ENCODE measurements at places on chromosomes 4 and X.
A peak's percentile ranks its signal among the peaks of the same experiment; 100 is the strongest.

- no peak for DNase-seq
These were observed 40.6 kb upstream of the ADGRG2 start for GRCh38 chrX:19162851-19163250.

DNA sequence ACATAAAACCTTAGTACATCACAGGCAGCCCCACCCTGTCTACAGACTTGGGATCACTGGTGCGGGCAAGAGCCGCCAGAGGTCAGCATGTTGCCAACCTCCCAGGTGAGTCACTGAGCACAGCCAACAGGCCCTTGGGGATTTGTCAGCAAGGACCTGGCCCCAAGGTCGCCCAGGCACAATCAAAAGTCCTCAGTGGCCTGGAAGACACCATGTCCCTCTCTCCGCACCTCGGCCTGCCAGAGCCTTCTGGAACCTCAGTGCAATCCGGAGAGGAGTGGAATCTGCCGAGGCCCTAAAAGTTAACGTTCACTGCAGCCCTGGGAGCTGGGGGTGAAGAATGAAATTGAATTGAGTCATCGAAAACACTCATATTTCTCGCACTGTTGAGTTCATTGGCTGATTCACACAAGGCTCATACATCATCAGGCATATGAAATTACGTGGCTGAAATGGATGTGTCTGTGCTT lies 74.3 kb downstream of the WFS1 start:
- peak; percentile 8 for DNase-seq

GRCh38 chr4:174538123-174538875 lies 16.0 kb upstream of the HPGD start:
- DNase-seq, result no peak

DNA sequence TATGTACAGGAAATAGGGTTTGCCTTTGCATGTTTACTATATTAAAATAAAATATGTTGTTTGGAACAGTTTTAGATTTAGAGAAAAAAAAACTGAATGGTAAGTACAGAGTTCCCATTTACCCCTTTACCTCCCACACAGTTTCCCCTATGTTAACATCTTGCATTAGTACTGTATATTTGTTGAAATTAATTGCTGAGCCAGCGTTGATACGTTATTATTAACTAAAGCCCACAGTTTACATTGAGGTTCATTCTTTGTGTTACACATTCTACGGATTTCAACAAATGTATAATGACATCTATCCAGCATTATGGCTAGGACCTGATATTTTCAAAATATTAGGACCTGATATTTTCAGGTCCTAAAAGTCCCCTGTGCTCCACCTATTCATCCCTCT lies 70.7 kb downstream of the PPP3CA start:
- no peak for DNase-seq

DNA sequence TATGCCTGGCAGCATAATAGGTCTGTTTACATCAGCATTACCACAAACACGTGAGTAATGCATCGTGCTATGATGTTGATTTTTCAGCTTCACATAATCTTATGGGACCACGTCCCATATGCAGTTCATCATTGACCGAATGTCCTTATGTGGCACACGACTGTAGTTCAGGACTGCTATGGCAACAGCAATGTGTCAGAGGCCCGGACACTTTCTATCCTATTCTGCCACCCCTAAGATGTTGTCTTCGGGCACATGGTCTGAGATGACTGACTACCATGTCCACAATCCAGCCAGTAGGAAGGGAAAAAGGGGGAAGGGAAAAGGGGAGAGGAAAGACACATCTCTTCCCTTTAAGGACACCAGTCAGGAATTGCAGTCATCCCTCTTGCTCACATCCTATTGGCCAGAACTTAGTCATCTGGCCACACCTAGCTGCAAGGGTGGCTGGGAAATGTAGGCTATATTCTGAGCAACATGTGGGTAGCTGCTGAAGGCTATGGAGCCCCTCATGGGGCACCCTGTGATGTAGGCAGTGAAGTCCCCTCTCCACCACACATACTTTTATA lies 196.0 kb upstream of the RBPJ start:
- DNase-seq, result no peak

DNA sequence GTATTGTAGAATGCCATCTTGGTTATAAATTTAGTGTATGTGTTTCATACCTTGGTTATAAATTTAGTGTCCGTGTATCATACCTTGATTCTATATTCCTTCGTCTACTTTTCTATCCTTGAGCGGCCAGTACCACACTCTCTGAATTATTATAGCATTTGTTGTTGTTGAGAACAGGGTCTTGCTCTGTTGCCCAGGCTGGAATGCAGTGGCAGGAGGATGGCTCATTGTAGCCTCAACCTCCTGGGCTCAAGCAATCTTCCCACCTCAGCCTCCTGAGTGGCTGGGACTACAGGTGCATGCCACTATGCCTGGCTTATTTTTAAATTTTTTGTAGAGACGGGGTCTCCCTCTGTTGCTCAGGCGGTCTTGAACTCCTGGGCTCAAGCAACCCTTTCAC lies 50.1 kb downstream of the FAM193A start:
- DNase-seq, result no peak

GRCh38 chrX:2243913-2244460 lies 256.8 kb downstream of the DHRSX start:
- peak; percentile 6 for DNase-seq

DNA sequence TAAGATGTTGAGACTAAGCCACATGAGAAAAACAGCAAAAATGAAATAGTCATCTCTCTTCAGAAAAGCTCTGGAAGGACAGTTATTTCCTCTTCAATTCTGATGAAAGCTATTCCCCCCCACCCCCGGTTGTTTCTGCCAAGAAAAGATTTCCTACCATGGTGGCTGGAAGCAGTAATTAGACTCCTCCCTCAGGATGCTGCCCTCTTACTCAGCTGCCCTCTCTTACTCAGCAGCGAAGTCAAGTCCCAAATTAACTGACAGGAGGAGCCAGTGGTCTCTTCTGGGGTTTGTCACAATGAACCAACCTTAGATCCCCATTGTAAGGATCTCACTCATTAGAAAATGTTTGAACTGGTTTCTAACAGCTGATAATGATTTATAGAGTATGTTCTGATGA lies 38.0 kb downstream of the GPM6B start:
- no peak for DNase-seq

GRCh38 chr4:162497564-162498167 lies 333.9 kb upstream of the FSTL5 start:
- DNase-seq, result peak; percentile 23

- DNase-seq, result no peak
These were observed 354.9 kb downstream of the CAMK2D start for GRCh38 chr4:113406723-113407016.

DNA sequence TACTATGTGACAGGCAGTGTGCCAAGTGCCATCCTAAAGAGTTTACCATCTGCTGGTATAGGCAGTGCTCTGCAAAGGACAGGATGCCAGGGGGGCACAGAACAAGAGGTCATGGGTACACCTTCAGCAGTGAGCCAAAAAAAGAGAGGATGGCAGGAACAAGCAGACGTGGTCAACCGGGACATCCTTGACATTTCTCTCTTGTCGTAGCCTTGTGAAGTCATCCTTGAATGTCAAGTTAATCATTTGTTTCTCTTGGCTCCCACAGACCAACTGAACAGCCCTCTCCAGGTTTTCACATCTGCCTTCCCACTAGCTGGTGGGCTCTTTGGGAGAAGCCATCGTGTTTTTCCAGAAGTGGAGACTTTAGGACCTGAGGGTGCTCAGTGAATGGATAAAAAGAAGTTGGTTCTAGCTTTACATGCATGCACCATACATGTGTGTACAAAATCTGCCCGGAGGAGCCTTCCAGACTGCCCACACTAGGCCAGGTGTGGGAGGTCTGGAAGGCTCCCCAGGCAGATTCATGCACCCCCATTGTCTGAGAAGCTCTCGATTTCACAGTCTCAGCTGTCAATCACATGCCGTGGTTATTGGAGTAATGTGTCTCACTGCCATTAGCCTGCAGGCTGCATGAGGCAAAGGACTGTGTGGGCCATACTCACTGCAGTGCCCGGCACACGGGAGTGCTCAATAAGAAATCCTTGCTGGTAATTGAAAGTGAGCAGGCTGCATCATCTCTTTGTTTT lies 16.4 kb downstream of the PNMA6F start:
- DNase-seq, result no peak

DNA sequence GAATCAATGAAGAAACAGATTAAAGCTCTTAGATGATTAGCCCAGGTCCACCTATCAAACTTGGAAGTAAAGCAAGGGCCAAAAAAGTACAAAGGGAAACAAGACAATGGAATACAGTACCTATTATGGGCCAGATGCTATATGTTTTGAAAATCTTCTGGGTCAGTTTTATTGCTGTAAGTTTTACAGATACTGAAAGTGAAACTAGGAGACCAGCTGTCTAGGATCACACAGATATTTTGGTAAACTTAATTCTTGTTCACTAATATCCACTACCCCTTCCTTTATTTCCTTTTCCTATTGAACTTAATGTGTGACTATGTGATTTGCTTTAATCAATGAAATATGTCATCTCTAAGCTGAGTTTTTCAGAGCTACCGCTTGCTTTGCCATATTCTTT lies 505.4 kb upstream of the PITX2 start:
- DNase-seq, result no peak

DNA sequence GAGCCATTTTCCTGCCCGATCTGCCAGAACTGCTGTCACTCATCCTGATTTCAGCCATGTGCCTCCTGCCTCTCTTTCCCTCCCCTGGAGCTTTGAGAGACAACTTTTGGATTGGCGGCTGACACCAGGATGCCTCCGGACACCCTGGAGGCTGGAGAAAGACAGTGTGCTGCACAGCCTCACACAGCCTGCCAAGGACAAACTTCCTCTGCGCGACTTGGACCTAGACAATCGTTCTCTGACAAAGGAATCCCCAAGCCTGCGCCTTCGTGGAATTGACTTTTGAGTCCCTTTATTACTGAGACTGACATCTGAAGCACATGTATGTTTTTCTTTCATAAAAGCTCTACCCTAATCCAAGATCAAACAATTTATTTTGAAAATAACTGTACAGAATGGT lies 10.8 kb upstream of the LDB2 start:
- no peak for DNase-seq
